GM12892 (cell line): ENCODE measurements at places on chromosomes 6 and 20.

- no peak for DNase-seq
These were observed 112.2 kb downstream of the SYCP2 start for GRCh38 chr20:59821201-59821600.

- no peak for DNase-seq
These were observed 146.8 kb downstream of the TFAP2A start for GRCh38 chr6:10268111-10268510.

DNA sequence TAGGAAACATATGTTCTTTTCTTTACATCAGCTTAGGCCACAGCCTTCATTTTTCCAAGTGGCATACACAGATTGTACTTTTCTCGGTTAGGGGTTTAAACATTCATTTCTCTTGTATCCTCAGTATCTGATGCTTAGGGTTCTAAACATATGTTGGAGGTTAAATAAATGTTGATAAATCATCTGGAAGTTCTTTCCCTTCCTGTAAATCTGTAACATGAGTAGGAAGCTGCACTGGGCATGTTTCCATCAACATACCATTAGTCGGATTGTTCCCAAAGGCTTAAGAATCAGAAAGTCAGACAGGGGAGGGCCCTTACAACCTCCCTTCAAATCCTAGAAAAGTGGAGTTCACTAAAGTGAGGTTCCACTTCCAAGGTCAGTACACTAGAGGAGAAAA is 54.8 kb upstream of the BCLAF1 start:
- no peak for DNase-seq

GRCh38 chr6:111652156-111652555 is 46.5 kb upstream of the TRAF3IP2 start:
- no peak for DNase-seq

DNA sequence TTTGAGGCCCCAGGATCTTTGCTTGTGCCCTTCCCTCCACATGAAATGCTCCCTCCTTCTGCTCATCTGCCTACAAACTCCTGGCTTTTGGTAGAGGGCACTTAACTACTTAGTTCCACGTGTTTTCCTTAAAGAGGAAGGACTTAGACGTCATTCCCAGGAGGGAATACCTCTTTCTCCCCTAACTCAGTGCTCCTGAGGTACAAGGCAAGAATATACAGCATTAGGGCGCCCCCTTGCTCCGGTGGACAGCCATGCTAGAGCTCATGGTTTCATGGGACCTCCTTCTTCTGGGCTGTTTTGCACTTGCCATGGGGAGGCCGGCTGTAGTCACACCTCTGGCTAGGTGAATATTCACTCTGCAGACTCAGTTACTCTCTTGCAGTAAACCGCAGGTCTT is 93.8 kb upstream of the LY86 start:
- peak; percentile 19 for DNase-seq

DNA sequence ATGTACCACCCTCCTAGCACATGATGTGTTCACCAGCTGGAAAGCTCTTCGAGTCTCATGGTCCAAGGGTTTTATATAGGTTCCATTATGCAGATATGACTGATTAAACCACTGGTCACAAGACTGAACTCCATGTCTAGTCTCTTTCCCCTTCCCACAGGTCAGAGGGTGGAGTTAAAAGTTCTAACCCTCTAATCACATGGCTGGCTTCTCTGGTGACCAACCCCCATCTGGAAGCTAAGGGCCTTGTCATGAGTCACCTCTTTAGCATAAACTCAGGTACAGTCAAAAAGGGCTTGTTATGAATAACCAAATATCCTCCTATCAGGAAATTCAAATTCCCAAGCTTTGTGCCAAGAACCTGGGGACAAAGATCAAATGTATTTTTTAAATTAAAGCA is 52.0 kb upstream of the KLHL31 start:
- DNase-seq, result no peak

DNA sequence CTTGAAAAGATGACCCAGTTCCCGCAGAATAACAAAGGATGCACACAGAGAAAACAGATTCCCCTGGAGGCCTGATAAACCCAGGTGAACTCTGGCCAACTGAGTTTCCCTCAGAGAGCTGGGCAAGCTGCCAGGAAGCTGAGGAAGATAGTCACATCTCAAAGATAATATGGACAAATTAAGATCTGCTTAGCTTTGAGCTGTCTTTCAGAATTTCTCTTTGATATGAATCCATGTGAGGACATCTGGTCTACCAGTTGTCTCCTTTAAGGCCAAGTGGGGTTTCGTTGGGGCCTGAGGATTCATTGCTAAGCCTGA is 59.5 kb downstream of the ID4 start:
- DNase-seq, result no peak

DNA sequence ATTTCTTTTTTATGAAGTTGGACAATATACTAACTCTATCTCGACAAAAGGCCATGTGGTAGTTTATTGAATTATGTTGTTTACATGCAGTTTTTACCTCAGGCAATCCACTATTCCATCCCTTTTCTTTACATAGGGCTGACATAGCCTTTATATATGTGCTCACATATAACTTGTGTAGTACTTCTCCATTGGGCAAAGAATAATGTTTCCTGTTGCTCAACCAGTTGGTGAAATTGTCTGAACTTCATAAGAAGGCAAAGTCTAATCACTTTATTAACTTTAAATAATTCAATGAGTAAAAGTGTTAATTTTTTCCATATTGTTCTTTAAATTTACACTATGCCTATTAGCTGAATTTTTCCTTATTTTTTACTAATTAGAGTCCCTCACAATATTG is 1272.1 kb downstream of the EPHA7 start:
- no peak for DNase-seq

- no peak for DNase-seq
These were observed 6.0 kb downstream of the SDC4 start for GRCh38 chr20:45341939-45342854.

GRCh38 chr6:144027932-144028587 is 20.0 kb upstream of the PLAGL1 start:
- no peak for DNase-seq

- DNase-seq, result no peak
These were observed 104.2 kb upstream of the THEMIS start for GRCh38 chr6:128005009-128005408.

DNA sequence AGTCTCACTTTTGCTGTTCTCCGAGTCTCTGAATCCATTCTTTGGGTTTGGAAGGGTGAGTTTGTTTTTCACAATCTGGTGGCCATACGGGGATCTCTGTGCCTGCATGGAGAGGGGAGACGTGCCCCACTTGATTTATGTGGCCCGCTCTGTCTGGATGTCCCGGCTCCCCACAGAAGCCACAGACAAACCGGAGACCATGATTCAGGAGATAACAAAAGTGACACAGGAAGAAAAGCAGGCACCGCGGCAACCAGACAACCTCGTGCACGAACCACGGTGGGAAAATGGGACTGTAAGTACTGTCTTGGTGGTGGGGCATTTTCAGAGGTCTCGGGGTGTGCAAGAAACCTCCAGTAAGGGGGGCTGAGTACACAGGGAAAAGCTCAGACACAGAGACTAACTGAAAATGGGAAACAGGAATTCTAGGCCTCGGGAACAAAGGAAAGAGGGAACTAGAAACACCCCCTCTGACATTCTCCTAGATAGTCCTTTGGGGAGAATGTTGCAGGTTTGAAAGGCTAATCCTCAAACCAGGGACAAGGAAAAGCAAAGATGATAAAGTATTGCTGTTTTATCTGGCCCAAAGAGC is 22.1 kb upstream of the ZNF318 start:
- DNase-seq, result no peak

DNA sequence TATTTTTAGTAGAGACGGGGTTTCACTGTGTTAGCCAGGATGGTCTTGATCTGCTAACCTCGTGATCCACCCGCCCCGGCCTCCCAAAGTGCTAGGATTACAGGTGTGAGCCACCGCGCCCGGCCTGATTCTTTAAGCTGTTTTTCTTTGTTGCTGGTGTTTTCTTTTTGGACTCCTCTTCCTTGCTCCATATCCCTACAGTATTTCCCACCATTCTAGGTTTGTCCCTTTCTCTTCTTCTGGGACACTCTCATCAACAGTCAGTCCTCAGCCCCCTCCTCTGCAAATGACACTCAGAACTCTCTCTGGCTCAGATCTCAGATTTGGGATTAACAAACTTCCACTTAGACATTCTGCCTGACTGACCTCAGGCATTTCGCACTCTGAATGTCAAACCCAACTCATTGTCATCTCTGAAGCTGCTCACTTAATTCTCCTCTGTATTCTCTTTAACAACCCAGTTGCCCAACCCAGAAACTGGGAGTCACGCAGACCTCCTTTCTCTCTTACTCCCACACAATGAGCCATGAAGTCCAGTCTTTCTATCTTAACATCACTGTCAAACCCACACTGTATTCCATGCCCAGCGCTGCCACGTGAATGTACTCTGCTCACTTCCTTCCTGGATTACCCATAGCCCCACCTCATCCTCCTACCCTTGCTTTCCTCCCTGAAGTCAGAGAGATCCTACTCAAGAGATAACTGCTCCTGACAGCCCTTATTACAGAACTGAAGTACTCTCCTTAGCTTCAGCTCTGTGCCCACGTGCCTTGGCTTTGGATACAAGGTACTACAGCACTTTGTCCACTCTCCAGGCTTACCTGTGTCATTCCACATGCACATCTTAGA is 2.6 kb downstream of the MPIG6B start:
- no peak for DNase-seq

DNA sequence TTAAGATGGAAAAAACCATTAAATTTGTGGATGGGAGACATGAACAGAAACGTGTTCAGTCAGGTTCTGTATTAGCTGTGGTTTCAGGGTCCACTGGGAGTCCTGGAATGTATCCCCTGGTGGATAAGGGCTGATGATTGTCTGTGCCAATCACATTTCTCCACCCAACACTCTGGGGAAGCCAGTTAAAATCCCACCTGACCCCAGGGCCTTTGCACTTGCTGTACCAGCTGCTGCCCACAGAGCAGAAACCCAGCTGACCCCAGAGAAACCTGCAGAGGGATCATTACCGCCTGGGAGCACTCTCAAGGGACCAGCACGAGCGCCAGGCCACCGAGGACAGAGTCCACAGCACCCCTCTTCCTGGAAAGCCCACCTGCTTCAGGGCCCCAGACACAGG is 260.7 kb downstream of the PREX1 start:
- DNase-seq, result no peak

DNA sequence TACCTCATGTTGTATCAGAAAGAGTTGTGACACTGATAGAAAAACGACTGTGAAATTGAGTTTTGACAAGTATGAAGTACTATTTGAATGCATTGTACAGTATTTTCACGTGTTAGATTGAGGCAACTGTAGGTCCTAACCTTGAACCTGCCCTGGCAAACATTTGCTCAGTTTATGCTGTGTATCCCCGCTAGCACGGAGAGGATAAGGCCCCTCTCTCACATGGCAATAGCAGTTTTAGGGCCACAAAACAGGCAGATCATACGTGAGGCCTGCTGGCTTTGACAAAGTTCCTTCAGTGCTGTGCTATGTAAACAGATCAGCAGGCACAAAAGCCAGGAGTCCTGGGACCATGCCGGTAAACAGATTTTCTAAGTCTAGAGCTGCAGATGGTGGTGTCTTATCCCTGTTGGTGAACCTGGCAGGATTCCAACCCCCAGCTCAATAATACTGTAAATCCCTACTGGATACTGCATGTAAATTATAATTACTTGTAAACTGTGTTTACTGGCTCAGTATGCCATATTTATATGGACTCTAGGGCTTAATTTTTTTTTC is 23.8 kb upstream of the FAM217A start:
- no peak for DNase-seq

DNA sequence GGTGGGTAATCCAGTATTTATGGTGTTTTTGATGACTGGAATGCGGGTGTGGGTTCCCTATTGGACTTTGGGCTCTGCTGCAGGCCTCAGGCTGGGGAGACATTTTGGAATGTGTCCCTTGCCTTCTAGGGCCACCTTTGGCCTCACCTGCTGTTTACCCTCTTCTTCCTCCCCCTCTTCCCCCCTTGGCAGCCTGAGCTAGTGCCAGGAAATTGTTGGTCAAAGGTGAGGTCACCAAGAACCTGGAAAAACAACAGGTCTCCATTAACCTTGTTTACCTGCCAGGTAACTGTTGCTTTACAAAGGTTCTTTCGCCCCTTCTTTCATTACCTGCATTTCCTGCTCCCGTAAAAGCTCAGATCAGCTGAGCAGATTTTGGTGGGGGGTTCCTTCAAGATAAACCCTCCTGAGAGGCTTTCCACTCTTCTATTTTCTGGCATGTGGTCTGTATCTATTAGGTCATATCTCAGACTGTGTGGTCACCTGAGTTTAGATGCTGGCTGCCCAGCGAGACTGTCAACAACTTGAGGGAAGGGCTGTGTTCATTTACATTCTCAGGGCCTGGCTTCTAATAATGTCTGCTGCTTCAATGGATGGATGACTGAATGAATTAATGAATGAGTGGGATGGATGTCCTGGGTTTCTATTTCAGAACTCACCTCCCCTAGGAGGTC is 34.7 kb downstream of the VEGFA start:
- DNase-seq, result no peak

- DNase-seq, result no peak
These were observed 200.2 kb downstream of the CENPW start for GRCh38 chr6:126540161-126540560.

GRCh38 chr6:169589699-169590257 is 112.1 kb downstream of the WDR27 start:
- no peak for DNase-seq

GRCh38 chr6:138001750-138002349 is 105.4 kb downstream of the PERP start:
- no peak for DNase-seq

GRCh38 chr6:25623879-25624278 is 28.1 kb upstream of the SCGN start:
- no peak for DNase-seq

DNA sequence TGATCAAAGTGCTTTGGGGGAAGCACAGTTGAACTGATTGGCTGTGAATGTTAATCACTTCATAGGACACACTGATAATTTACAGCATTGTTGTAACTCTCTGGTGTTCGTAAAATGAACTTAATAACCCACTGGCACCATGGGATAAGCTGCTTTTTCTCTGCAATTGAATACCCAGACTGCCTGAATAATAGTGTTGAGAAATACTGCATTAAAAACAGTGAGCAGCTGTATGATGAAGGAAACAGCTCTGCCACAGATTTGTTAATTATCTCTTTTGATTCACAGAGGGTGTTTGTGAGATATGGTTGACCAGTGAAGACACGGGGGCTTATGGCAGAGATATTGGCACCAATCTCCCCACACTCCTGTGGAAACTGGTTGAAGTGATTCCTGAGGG is 420.9 kb downstream of the CDKAL1 start:
- DNase-seq, result no peak

DNA sequence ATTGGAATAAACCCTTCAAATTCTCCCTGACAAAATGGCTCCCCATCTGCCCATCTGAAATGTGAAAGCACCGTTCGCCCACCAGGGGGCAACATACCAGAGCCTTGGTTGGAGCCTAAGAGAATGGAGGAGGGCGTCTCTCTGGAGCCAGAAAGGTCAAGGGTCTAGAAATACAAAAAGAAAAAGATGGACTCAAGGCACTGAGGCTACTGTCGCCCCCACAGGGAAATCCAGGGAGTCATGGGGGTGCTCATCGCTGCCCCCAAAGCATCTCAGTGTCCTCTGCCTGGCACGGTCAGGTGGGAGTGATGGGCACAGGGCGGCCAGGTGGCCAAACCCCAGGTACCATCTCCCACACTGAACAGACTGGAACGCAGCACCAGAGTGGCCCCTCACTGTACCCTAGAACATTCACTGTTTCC is 136.3 kb downstream of the ZMYND8 start:
- peak; percentile 49 for DNase-seq
